Brain (organoid and tissue), 16 donors: ENCODE measurements at places on chromosomes 16 and 17. TPM values are rescaled to one million over a fixed set of nuclear protein-coding genes. Genes with fewer than 3 reads are reported as not detected.

ENPP7 gene
- not detected for polyA plus RNA-seq

TMEM132E gene
- polyA plus RNA-seq = 5.6 TPM

MRPL10 gene
- polyA plus RNA-seq = 61.6 TPM

FHOD1 gene
- 5.4 TPM for polyA plus RNA-seq

FUS gene
- polyA plus RNA-seq = 418 TPM

KRTAP4-6 gene
- not detected for polyA plus RNA-seq

ZNF23 gene
- polyA plus RNA-seq = 5.4 TPM

KRTAP9-8 gene
- not detected for polyA plus RNA-seq

PYDC1 gene
- polyA plus RNA-seq = 5.0 TPM

TBC1D3H gene
- not detected for polyA plus RNA-seq

MYH1 gene
- polyA plus RNA-seq = not detected

CORO7 gene
- 87.6 TPM for polyA plus RNA-seq

CCL8 gene
- not detected for polyA plus RNA-seq

SEPTIN12 gene
- polyA plus RNA-seq = not detected

RAP1GAP2 gene
- 30.9 TPM for polyA plus RNA-seq

GNG13 gene
- polyA plus RNA-seq = 3.6 TPM

C17orf113 gene
- polyA plus RNA-seq = 2.9 TPM

TBC1D3G gene
- polyA plus RNA-seq = not detected

CACNA1G gene
- polyA plus RNA-seq = 2.0 TPM

EVI2A gene
- polyA plus RNA-seq = 27.8 TPM

KCNH4 gene
- polyA plus RNA-seq = 0.88 TPM

SLC6A4 gene
- 0.32 TPM for polyA plus RNA-seq

PDP2 gene
- polyA plus RNA-seq = 9.4 TPM

KRTAP2-3 gene
- not detected for polyA plus RNA-seq

GP2 gene
- polyA plus RNA-seq = not detected

KRT33A gene
- polyA plus RNA-seq = not detected

IRX3 gene
- polyA plus RNA-seq = 58.7 TPM

KIAA0513 gene
- polyA plus RNA-seq = 18.2 TPM

NPTX1 gene
- polyA plus RNA-seq = 22.4 TPM

TEKT3 gene
- not detected for polyA plus RNA-seq

THRA gene
- polyA plus RNA-seq = 176 TPM

TTYH2 gene
- 91.1 TPM for polyA plus RNA-seq

KIF2B gene
- not detected for polyA plus RNA-seq

SLC38A8 gene
- polyA plus RNA-seq = 4.1 TPM

TNFSF13 gene
- polyA plus RNA-seq = 17.3 TPM

SLFN14 gene
- not detected for polyA plus RNA-seq

ZNF624 gene
- 0.85 TPM for polyA plus RNA-seq

VKORC1 gene
- polyA plus RNA-seq = 131 TPM

CCDC144A gene
- 0.44 TPM for polyA plus RNA-seq

CD300A gene
- 3.5 TPM for polyA plus RNA-seq

FAM20A gene
- polyA plus RNA-seq = 2.4 TPM
